ENCODE measurements at places on chromosomes 2 and 18.

GRCh38 chr18:63664571-63664970, 2.9 kb upstream of the SERPINB3 start:
- DNase-seq = no peak

DNA sequence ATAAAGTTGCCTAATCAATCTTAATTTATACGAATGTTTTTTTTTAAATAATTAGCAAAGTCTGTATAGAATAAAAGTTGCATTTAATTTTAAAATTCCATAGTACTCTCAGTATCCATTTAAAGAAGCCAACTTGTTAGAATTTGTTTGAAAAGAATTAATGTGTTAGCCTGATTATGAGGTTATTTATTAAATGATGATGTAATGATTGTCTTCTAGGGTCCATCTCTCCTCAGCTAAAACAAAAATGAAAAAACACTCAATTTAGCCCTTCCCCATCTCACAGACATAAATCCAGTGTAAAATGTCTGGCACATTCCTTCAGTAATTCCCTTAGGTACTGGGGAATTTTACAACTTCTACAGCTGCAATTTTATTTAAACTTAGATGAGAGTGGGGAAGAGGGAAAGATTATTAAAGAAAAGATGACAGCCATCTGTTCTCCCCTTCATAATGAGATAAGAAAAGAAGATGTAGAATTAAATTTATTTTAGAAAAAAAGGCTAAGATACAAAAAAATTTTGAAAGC, 68.6 kb downstream of the BARD1 start:
- no peak for DNase-seq

DNA sequence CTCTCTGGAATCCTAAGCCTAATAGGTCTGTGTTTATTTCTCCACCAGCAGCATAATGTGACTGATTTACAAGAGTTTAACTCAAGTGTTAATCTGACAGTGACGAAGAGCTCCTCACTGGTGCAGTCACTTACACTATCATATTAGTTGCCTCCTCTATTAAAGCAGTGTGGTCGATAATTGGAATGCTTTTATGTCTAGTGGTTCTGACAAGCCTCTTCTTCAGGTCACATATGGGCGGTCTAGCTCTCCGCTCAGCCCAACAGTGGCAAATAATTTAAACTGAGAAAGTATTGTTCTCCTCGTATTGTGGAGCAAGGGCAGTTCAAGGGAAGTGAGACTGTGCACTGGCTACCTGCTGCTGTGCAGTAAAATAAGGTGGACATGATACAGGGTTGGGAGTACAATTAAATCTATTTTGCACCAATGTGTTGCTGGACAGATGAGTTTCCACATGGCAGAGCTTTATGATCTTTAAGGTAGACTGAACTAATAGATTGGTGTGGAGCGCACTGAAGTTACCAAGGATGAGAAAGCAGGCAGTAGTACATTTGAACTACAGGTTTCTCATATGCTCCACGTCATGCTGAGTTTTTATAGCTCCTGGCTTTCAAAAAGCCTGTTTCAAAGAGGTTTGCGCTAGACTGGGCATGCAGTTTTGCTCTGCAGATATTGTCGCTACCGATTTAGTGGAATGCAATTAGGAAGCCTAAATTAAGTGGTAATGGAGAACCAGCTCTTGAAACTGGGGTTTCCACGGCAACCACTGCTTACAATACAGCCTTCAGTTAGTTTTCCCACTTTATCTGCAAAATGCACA, 151.7 kb upstream of the POU3F3 start:
- DNase-seq = no peak

DNA sequence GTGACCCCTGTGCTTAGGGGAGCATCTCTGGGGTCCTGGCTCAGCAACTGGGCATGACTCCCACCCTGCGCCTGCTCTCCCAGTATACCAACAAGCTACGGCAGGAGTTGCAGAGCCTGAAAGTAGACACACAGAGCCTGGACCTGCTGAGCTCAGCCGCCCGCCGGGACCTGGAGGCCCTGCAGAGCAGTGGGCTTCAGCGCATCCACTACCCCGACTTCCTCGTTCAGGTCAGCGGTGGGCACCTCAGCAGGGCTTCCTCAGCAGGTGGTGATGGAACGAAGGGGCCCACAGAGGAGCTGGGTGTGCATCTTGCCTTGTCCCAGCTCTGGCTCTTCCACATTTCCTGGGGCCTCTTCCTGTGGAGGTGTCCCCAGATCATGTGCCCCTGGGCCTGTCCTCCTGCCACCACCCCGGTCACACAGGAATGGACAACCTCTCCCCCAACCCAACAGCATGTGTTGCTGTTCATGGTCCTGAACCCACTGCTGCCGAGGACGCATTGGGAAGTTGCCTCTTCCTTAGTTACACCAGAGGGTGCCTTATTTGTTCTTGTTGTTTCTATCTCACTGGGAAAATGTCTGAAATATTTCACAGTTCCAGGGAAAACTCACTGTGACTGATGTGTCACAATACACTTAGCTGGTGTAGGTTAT, 10.8 kb downstream of the PROM2 start:
- DNase-seq = no peak
